Stimulated activated CD8-positive, alpha-beta memory T cell treated with anti-CD3 and anti-CD28 coated beads, Interleukin-4, amount 100 ng/mL, for 24 hours (primary cell): ENCODE measurements at places on chromosomes 12 and 14.

DNA sequence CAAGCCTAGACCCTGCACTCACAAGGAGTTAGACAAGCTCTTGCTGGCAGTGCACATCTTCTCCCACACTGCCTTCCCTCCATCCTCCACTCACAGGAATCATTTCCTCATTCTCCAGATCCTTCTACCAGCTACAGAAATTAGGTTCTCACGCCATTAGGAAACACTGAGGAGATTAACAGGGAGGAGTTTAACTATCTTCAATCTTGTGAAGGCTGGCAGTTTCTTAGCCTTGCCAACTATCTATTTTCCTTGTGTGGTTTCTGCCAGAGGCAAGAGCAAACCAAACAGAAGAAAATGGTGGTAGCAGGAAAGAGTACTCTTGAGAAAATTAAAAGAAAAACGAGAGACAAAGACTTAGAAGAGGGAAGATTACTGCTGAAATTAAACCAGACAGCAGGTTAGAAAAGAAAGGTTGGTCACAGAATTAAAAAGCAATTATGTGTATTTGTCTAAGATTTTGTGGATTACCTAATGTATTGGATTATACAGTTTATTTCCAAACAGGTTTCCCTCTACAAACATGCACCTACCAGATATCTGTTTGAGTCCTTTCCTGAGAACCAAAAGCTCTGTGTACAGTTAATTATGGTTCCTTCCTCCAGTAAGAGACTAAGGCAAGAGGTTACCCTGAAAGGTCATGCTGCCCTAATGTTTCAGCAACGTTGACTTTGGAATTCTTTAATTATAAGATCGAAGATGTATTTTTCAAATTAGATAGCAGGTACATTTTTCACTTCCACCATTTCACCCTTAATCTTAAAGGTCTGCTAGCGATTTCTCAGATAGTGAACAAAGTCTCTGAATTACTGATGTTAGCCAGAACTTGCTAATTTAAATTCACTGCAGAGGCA is 5.0 kb downstream of the RERG start:
- no peak for DNase-seq

- DNase-seq = no peak
Observed at GRCh38 chr14:73567951-73568885, 795 bp upstream of the ACOT2 start.

DNA sequence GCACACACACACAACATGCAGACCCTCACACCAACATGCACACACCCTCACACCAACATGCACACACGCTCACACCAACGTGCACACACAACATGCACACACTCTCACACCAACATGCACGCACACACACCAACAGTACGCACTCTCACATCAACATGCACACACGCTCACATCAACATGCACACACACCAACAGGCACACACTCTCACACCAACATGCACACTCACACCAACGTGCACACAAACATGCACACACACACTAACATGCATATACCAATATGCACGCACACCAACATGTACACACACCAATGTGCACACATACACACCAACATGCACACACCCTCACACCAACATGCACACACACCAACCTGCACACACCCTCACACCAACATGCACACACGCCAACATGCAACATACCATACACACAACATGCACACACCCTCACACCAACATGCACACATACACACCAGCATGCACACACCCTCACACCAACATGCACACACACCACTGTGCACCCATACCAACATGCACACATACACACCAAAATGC is 175.8 kb downstream of the KSR2 start:
- no peak for DNase-seq

DNA sequence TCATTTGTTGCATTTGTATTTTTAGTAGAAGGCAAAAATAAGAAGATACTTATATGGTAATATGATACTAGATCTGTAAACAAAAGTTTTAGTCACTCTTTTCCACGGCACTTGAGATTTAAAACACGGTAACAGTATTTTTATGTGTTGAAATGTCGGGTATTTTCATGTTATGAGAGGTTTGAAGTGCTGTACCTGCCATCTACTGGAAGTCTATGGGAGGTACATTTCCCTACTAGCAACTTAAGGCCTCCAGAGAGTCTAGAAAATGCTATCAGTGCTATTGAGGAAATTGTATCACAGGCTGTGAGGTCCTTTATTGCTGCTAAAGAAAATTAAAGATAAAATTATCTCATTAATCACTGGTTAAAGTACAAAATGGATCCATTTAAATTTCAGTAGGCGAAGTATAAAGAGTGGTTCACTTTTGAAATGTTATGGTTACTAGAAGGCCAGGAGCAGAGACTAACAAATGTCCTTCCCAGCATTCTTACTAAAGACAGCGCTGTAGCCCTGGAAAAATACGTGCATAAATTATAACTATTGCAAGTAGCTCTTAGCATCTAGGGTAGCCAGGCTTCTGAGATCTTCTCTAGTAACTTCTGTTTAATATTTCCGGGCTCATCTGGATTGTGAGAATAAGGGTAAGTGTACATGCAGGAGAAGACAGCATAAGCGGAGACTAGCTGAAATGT is 77.6 kb upstream of the PRKD1 start:
- no peak for DNase-seq

GRCh38 chr14:62655166-62655565 is 390.1 kb downstream of the KCNH5 start:
- no peak for DNase-seq

DNA sequence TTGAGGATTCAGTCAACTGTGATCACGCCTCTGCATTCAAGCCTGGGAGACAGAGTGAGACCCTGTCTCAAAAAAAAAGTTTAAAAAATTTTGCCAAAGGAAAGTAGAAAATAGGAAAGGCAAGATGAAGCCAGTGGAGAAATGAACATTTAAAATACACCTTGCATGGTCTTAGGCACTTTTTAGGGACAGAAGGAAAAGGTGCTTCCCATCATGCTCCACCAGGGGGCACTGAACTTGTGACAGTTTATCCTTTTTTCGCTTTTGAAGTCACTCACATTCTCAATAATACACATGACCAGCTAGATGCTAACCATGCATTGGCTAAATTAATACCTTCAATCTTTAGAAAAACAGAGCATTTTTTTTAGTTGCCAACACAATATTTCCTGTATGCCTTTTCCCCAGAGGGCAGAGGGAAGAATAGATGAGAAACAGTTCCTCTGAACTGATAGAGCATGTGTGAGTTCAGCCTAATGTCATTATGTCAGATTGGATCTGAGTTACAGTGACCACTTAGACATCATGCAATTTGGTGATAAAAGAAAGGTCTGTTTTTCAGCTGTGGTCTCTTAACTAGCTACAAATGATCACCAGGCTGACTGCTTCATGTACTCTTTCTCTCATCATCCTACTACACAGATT is 221.8 kb upstream of the SSTR1 start:
- DNase-seq = peak; percentile 11

DNA sequence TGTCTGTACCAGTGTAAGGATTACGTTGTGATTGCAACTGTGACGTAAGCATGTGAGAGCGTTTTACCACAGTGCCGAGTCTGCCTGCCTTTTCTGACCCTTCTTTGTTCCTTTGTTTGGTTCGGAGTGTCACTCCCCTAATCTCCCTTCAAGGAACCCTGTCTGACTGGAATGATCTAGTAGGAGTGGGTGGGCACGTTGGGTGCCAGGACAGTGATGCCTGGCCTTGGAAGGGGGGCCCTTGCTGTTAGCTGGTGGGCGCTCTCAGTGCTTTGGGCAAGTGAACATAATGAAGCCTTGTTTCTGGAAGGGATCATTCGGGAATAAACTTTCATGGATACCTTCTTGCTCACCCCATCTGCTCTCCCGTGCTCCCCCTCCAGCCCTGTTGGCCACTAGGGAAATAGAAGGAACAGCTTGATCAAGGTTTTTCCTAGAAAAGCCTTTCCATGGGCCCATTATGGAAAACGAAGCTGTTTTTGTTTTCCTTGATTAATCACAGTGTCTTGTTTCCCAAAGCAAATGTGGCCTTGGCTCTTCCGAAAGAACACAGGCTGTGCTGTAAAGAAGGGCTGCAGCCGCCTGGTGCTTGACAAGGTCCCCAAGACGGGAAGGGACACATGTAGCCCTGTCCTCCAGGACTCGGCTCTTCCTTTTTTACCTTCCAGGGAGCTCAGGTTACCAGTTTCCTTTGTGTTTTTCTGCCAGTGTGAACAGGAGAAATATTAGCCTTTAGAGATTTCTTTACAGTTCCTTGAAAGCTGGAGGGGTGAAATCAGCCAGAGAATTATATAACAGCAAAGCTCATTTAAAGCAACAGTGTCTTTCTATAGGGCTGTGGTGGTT is 215.5 kb downstream of the CRADD start:
- DNase-seq = no peak

- no peak for DNase-seq
Observed at GRCh38 chr14:95896498-95897135, 20.0 kb downstream of the TUNAR start.

DNA sequence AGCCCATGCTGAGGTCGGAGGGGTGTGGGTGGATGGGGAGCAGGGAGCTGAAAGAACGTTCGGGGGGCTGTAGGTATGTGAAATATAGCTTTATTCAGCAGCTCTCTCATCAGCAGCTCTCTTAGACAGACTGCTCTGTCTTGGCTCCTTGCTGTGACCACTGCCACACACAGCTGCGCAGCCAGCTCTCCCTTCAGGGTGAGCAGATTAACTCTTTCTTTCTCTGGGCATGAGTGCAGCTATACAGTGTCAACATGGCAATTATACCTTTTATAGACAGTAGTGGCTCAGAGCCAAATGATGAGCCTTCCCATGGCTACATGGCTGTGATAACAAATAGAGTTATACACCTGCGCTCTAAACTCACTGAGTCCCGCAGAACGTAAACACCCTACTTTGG is 137.7 kb upstream of the NEDD1 start:
- DNase-seq = no peak

DNA sequence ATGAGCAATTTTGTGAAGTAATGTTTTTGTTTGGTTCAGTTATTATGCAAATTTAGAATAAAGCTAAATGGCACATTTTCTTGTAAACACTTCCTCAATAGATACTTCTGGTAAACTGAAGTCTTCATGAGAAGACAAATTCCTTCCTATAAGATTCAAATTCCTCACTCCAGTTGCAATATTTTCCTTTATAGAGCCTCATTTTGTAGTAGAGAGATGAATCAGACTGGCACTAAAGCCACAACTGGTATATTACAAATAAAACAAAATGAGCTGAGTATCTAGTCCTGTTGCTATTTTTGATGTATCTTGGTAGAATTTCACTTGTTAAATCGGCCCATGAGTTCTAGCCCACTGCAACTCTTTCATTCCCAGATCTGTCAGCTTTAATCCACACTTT is 5.5 kb downstream of the LGR5 start:
- DNase-seq = no peak

DNA sequence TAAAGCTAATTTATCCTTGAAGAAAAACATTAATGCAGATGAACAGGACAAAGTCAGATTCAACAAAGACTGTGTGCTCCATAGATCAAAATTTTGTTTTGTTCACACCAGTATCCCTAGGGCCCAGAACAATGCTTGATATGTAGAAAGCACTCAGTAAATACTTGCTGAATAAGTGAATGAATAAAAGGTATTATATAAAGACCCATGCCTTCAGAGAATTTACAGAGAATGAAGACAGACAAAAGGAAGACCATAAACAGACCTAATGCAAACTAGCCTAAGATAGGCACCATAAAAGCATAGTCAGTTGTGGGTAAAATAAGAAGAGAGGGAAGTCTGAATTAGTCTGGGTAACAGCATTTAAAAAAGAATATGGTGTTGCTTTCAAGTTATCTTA is 47.3 kb upstream of the TMCC3 start:
- DNase-seq = no peak

- no peak for DNase-seq
Observed at GRCh38 chr12:52132754-52133161, 53.3 kb downstream of the SMIM41 start.

GRCh38 chr12:87930033-87930432 is 99.2 kb downstream of the C12orf50 start:
- DNase-seq = no peak

DNA sequence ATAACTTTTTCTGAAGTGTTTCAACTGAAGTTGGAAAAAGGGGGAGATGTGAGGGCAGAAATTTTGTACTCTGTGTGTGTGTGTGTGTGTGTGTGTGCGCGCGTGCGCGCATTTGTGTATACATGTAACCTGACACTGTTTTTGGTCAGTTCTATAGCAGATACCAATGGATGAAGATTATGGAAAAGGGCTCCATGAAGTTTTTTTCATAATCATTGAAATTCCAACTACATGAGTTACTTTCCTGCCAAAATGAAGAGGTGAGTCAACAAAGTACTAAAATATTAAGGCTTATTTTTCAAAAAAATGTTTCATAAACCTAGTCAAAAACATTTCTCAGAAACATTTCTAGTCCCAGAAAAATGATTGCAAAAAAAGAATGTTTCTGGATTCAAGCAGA is 25.7 kb upstream of the CERS5 start:
- no peak for DNase-seq

- no peak for DNase-seq
Observed at GRCh38 chr12:128930606-128931005, 77.3 kb downstream of the GLT1D1 start.

DNA sequence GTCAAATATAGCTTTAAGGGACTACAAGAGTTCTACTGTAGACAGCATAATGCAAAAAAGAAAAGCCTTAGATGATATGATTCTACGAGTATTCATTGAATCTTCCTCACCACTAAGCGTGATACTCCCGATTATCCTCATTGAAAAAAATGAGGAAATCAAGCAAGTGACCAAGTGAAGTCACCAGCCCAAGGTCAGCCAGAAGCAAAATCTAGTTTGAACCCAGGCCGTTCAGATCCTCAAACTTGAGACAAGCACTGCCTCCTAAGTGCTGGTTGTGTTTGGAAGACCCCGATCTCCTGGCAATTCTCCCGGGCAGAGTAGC is 845 bp downstream of the GIT2 start:
- no peak for DNase-seq

GRCh38 chr12:71536279-71536938 is 96.8 kb downstream of the LGR5 start:
- DNase-seq = no peak

DNA sequence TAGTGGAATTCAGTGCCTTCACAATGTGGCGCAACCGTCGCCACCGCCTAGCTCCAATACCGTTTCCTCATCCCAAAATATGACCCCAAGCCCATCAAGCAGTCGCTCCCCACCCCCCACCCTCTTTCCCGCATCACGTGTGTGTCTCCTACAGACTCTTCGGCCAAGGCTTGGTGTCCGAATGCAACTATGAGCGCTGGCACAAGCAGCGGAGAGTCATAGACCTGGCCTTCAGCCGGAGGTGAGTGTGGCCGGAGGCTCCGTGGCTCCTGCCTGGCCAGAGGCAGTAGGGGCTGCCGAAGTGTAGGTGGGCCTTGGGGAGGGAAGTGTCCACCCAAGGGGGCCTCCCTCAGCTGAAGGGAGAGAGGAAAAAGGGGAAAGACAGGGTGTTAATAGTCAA is 15.8 kb downstream of the CYP46A1 start:
- no peak for DNase-seq
